ENCODE measurements at places on chromosomes 3 and 15. TPM values are rescaled to one million over a fixed set of nuclear protein-coding genes. Genes with fewer than 3 reads are reported as not detected.
A peak's percentile ranks its signal among the peaks of the same experiment; 100 is the strongest.

Gene DMXL2
- total RNA-seq: 5.6 TPM

Gene C3orf22
- total RNA-seq: not detected

Gene GOLGA6D
- total RNA-seq: not detected

- no peak for DNase-seq
- H3K27me3 ChIP-seq: no peaks in the 10 kb centered on the region
- H3K4me3 ChIP-seq: no peak overlapping the region
- no peaks in the 10 kb centered on the region for H3K36me3 ChIP-seq
- peaks cover 5% of the 10 kb centered on the region for H3K4me1 ChIP-seq
- H3K27ac ChIP-seq: no peak overlapping the region
Measured at GRCh38 chr3:88013592-88013991, 45.2 kb downstream of the CGGBP1 start.

GRCh38 chr15:80482696-80483095, 78.5 kb downstream of the ARNT2 start:
- H3K27ac ChIP-seq: no peak overlapping the region
- H3K4me1 ChIP-seq: no peaks in the 10 kb centered on the region
- H3K4me3 ChIP-seq: no peak overlapping the region
- H3K27me3 ChIP-seq: no peaks in the 10 kb centered on the region
- DNase-seq: no peak

- H3K27me3 ChIP-seq: peaks cover 9% of the 10 kb centered on the region
- no peak overlapping the region for H3K4me3 ChIP-seq
- H3K36me3 ChIP-seq: no peaks in the 10 kb centered on the region
- no peak overlapping the region for H3K27ac ChIP-seq
Measured at GRCh38 chr3:129623447-129624118, 17.1 kb upstream of the PLXND1 start.

- no peaks in the 10 kb centered on the region for H3K27me3 ChIP-seq
- peaks cover 29% of the 10 kb centered on the region for H3K36me3 ChIP-seq
- peak overlapping the region; percentile 97 for H3K4me3 ChIP-seq
- peaks cover 26% of the 10 kb centered on the region for H3K4me1 ChIP-seq
Measured at GRCh38 chr15:69451951-69452691, 497 bp upstream of the RPLP1 start.

- no peak for DNase-seq
- peaks cover 5% of the 10 kb centered on the region for H3K4me1 ChIP-seq
- H3K36me3 ChIP-seq: no peaks in the 10 kb centered on the region
- H3K27me3 ChIP-seq: peaks cover 21% of the 10 kb centered on the region
- H3K27ac ChIP-seq: no peak overlapping the region
Measured at GRCh38 chr15:62164014-62164395, 1.1 kb downstream of the C2CD4B start.

- DNase-seq: no peak
- H3K27me3 ChIP-seq: no peaks in the 10 kb centered on the region
- no peaks in the 10 kb centered on the region for H3K4me1 ChIP-seq
- no peaks in the 10 kb centered on the region for H3K36me3 ChIP-seq
Measured at GRCh38 chr15:80904998-80905397, 84.6 kb downstream of the MESD start.

DNA sequence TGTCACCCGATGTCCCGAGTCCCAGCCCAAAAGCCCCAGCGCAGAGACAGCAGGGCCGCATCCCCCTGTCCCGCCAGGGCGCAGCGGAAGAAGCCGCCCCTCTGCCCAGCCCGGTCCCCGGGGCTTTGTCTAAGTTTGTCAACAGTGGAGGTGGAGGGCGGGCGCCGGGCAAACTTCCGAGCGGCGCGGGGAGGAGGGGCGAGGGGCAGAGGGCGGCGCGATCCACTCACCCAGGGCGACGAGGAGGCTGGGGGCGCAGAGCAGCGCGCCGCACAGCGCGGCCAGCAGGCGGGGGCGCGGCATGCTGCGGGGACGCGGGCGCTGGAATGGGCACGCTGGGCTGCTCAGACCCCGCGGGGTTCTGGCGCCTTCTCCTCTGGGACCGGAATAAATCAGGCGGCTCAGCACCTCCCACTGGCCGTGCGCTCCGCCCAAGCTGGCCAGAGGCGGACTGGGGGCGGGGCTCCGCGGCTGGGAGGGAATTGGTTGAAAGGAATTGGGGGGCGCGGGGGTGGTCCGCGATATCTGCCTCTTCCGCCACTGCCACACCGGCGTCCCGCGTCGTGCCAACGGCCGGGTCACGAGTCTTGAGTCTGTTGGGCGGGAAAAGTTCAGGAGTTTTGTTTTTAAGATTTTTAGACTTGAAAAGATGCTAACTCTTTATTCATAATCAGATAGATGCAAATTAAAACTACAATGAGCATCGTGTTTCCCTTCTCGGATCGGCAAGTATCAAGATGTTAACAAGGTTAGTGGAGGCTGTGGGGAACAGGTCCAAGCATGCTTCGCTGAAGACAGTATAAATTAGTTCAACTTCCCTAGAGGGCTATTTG, at the start of gene MFGE8:
TSS of gene MFGE8 (minus strand) at position 363 of the 833 bp plus-strand sequence. CDS start at position 303, 60 bp downstream.
- H3K27ac ChIP-seq: no peak within 1 kb of the TSS
- no peaks in the 10 kb centered on the region for H3K36me3 ChIP-seq
- peaks cover 15% of the 10 kb centered on the region for H3K4me1 ChIP-seq
- DNase-seq: peak; percentile 70
- H3K4me3 ChIP-seq: peak within 1 kb of the TSS; percentile 59

GRCh38 chr15:80246425-80246894, 5.6 kb downstream of the CTXND1 start:
- H3K36me3 ChIP-seq: no peaks in the 10 kb centered on the region
- H3K4me3 ChIP-seq: no peak overlapping the region
- peaks cover 26% of the 10 kb centered on the region for H3K27me3 ChIP-seq
- no peak for DNase-seq
- peaks cover 5% of the 10 kb centered on the region for H3K4me1 ChIP-seq
- no peak overlapping the region for H3K27ac ChIP-seq

Gene EIF4E3
- 5.0 TPM for total RNA-seq

DNA sequence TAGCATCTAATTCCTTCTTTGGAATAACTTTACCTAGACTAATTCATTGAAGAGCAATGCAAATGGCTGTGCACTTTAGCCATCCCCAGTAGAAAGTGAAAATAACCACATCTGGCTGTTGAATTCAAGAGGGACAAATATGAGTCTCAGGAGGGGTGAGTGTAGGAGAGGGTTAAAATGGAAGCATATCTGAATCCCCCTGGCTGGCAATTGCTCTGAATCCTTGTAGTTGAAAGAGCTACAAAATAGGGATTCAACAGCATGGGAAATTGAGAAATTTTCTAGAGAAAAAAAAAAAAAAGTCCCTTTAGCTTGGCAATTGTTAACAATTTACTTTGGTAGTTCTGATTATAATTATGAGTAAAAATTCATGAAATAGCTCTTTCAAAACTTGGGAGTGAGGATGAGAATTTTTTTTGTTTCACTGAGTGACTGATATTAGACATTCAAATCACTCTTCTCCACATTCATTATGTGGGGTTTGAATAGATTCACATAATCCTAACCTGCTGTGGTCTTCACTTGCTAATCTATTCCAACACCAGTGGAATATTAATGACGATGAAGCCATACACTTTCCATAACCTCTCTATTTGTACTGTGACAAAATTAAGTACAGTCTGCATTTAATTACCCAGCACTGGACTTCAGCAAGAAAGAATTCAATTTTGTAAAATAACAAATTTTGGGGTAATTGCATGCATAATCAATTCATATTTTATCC, 569.0 kb upstream of the MCTP2 start:
- no peak for DNase-seq
- H3K4me3 ChIP-seq: no peak overlapping the region
- no peaks in the 10 kb centered on the region for H3K4me1 ChIP-seq
- H3K36me3 ChIP-seq: no peaks in the 10 kb centered on the region

Gene PATL2
- 60.5 TPM for total RNA-seq

DNA sequence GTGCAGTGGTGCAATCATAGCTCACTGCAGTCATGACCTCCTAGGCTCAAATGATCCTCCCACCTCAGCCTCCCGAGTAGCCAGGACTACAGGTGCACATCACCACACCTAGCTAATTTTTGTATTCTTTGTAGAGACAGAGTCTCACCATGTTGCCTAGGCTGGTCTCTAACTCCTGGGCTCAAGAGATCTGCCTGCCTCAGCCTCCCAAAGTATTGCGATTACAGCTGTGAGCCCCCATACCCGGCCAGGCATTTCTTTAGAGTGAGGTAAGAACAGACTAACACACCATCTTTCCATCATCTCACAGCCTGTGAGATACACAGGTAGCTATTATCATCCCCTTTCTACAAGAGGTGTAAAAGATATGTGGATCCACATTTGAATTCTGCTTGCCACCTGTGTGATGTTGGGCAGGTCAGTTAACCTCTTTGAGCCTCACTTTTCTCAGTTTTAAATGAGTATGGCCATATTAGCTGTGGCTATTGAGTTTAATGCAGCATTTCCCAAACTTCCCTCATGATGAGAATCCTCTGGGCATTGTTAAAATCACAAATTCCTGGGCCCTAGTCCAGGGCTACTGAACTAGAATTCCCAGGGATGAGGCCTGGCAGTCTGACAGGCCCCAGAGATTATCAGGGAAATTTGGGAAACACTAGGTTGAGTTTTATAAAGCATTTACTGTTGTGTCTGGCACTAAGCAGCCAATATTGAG, 46.0 kb downstream of the ANP32A start:
- no peak for DNase-seq
- H3K27ac ChIP-seq: no peak overlapping the region
- no peaks in the 10 kb centered on the region for H3K4me1 ChIP-seq

DNA sequence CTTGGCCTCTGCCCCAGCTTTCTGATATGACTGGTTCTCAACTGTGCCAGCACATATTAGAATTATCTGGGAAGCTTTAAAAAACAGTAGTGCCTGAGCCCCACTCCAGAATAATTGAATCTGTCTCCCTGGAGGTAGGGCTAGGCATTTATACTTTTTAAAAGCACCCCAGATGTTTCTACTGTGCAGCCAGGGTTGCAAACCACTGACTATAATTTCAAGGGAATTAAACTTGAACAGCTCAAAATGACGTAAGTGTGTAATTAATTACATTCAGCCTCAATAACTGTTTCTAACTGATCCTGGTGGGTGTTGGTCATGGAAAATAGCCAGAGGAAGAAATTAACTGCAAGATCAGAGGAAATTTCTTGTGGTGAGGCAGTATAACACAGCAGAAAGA, 4.4 kb upstream of the IRAK2 start:
- peaks cover 20% of the 10 kb centered on the region for H3K4me1 ChIP-seq
- no peaks in the 10 kb centered on the region for H3K36me3 ChIP-seq
- H3K27ac ChIP-seq: no peak overlapping the region
- H3K27me3 ChIP-seq: no peaks in the 10 kb centered on the region
- H3K4me3 ChIP-seq: no peak overlapping the region
- DNase-seq: no peak

GRCh38 chr3:45951946-45952345, 8.7 kb downstream of the CXCR6 start:
- no peak for DNase-seq
- peaks cover 3% of the 10 kb centered on the region for H3K36me3 ChIP-seq
- H3K27me3 ChIP-seq: no peaks in the 10 kb centered on the region

Gene HMG20A
- 62.3 TPM for total RNA-seq

- no peak overlapping the region for H3K27ac ChIP-seq
- H3K4me1 ChIP-seq: no peaks in the 10 kb centered on the region
- no peak for DNase-seq
Measured at GRCh38 chr3:29695201-29695600, 414.3 kb downstream of the RBMS3 start.

Gene MUC20
- 15.6 TPM for total RNA-seq

Gene CEP63
- total RNA-seq: 35.5 TPM

DNA sequence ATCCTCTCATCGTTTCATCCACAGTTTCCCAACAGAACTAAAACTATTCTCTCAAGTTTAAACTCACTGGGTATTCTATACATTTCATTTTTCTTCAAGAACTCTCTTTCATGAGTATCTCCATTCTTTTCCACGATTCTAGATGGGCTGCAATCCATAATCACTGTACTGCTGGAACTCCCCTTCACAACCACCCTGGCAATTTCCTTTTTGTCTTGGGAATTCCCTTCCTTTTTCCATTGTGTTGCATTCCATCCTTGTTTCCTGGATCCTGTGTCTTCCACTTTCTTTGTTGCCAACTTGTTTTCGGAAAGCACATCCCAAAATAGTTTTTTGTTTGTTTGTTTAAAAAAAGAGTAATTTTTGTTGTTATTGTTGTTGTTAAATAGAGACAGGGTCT, 67.0 kb upstream of the FBN1 start:
- DNase-seq: no peak
- no peak overlapping the region for H3K27ac ChIP-seq
- no peaks in the 10 kb centered on the region for H3K27me3 ChIP-seq
- no peaks in the 10 kb centered on the region for H3K36me3 ChIP-seq
- H3K4me3 ChIP-seq: no peak overlapping the region

GRCh38 chr3:22666736-22667135, 536.4 kb upstream of the UBE2E2 start:
- no peak overlapping the region for H3K27ac ChIP-seq
- H3K4me3 ChIP-seq: no peak overlapping the region
- no peaks in the 10 kb centered on the region for H3K27me3 ChIP-seq
- no peak for DNase-seq

Gene FILIP1L
- 0.24 TPM for total RNA-seq

DNA sequence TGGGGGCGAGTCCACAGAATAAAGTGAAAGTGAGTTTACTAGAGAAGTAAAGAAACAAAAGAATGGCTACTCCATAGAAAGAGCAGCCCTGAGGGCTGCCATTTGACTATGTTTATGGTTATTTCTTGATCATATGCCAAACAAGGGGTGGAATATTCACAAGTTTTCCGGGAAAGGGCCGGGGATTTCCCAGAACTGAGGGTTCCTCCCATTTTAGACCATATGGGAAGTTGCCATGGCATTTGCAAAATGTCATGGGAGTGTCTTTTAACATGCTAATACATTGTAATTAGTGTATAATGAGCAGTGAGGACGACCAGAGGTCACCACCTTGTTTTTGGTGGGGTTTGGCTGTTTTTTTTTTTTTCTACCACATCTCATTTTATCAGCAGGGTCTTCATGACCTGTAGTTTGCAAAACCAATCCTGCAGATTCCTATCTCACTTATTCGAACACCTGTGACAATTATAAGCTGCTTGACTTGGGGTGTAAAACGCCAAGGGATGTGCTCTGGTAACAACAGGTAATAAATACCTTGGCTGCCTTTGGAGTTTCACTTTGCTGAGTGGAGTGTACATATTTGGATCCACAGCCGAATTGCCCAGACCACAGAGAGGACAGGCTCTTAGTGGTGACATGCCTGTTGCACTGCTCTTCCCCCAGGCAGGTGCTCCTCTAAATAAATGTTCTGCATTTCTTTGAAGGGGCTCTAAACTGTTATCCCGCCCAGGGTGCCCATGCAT, 43.6 kb downstream of the C2CD4B start:
- no peak for DNase-seq
- no peaks in the 10 kb centered on the region for H3K36me3 ChIP-seq
- H3K27me3 ChIP-seq: no peaks in the 10 kb centered on the region
- H3K4me3 ChIP-seq: no peak overlapping the region
- H3K27ac ChIP-seq: no peak overlapping the region

Measured in B cell (primary cell).